NCI-H2171 treated with DMSO at 0.1 percent for 48 hours (cell line): ENCODE measurements at places on chromosomes 12 and 14.
A peak's percentile ranks its signal among the peaks of the same experiment; 100 is the strongest.

GRCh38 chr12:49875115-49875720 lies 28.5 kb downstream of the FAIM2 start:
- DNase-seq = no peak

DNA sequence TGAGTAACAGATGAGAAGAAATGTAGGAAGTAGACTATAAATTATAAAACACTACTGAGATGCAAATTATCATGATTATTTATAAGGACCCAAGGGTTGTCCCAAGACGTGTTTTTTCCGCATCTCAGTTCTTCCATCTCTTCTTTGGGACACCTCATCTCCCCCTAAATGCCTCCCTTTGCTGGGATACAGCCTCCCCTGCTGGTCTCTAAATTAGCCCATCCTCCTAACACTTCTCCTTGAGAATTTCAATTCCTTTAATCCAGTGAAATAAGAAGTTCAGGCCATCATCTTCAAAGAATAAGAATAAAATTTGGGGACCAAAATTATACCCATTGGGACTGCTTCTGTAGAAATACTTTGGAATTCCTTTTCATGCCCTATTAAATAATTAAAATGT lies 667.0 kb downstream of the BCL11B start:
- no peak for DNase-seq

DNA sequence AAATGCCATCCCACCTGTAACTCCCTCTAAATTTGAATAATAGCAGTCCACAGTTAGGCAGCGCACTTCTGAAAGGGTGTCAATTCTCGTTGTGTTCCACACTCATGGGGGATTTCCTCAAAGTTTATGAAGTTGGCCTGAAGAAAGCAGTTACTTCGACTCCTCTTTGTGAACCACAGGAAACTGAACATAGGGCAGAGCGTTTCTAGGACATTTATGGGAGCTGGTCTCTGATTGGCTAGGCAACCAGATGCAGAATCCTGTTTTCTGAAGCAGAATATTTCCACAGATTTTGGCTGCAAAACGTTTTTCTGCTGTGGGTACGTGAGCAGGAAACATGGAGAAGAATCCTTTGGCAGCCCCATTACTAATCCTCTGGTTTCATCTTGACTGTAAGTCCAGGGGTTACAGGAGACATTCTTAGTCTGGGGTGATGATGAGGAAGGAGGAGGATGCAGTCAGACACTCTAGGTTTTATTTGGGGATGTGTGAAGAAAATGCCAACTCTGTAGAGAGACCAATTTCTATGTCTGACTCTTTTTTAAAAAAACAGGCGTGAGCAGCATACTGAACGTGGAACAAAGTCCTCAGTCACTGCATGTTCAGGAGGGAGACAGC lies 431.5 kb upstream of the OR4E1 start:
- DNase-seq = no peak

DNA sequence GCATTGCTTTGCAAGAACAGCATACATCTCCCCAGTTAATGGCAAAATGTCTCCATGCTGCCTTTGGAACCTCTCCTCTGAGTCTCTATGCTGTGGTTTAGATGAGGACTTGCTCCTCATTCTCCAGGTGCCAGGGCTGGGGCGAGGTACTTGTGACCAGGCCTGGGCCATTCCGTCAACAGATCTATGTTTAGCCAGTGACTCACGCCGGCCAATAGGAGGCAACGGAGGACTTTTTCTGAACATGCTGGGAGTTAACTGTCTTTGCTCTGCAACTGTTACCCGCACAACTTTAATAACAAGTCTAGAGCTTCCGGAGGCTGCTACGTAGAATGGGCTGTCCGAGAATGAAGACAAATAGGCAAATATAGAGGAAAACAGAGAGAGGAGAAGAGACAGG lies 214.2 kb downstream of the GLT1D1 start:
- no peak for DNase-seq

GRCh38 chr12:124713041-124713435 lies 145.6 kb upstream of the NCOR2 start:
- no peak for DNase-seq

- peak; percentile 7 for DNase-seq
These were observed 46.2 kb downstream of the WIF1 start for GRCh38 chr12:65074932-65075331.

- DNase-seq = peak; percentile 77
These were observed 2.6 kb downstream of the WNK1 start for GRCh38 chr12:754851-755562.

GRCh38 chr12:51683763-51684357 lies 92.8 kb downstream of the SCN8A start:
- no peak for DNase-seq

DNA sequence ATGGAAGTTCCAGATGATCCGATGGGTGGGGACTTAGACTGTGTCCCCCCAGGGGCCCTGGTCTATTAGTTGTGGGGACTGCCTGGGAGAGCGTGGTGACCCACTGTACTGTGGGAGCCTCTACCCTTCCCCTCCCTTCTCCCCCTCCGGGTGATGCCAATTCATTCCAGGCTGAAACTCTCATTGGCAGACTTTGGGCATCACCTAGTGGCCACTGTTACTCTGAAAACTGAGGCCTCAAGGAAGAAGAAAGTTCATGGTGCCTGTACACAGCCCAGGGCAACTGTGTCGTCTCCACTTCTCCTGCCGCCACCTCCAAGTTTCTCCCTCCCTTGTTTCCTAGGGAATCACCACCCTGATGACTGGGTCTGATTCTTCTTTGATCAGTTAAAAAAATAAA lies 173.6 kb upstream of the ALG10B start:
- DNase-seq = no peak

DNA sequence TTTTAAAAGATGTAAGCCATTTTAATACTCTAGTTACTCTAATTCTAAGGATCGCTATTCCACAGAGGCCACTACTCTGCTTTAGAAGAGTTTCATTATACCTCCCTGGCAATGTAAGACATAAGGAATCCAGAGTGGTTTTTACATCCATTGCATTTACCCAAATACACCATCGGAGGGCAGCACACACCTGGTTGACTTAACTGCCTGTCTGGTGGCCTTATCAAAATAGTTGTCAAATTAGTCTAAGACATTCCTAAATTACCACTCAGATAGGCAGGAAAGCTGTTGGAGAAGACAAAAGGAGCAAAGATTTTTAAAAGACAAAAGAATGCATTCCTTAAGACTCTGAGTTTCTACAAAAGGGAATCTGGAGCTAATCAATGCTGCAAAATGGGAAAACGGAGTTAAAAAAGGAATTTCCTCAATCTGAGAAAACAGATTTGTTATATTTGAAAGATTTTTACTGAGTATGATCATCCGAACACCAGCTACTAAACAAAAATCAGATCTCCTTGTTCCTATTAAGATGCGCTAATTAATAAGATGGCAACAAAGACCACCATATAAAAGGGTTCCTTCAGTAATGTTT lies 33.8 kb upstream of the FGD4 start:
- DNase-seq = peak; percentile 82

DNA sequence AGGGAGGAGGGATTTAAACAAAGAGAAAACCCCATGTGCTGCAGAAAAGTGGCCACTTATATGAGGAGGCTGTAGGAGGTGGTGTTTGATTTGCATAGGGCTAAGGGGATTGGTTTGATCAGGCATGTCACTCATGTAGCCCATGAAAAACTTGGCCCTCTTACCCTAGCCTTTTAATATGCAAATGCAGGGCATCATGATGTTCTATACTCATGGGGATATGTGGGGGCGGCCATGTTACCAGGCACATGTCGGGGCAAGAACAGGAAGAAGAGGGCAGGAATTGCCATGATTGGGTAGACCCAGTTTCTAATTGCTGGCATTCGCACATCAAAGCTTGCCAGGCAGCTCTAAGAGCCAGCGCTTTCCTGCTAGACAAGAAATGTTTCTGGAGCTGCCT lies 28.8 kb downstream of the KLRK1 start:
- peak; percentile 2 for DNase-seq

- DNase-seq = no peak
These were observed 17.0 kb downstream of the VCPKMT start for GRCh38 chr14:50099335-50099734.

- no peak for DNase-seq
These were observed 117.1 kb upstream of the NCOR2 start for GRCh38 chr12:124684496-124684895.

- peak; percentile 40 for DNase-seq
These were observed 10.1 kb downstream of the NOC4L start for GRCh38 chr12:132154341-132154761.

DNA sequence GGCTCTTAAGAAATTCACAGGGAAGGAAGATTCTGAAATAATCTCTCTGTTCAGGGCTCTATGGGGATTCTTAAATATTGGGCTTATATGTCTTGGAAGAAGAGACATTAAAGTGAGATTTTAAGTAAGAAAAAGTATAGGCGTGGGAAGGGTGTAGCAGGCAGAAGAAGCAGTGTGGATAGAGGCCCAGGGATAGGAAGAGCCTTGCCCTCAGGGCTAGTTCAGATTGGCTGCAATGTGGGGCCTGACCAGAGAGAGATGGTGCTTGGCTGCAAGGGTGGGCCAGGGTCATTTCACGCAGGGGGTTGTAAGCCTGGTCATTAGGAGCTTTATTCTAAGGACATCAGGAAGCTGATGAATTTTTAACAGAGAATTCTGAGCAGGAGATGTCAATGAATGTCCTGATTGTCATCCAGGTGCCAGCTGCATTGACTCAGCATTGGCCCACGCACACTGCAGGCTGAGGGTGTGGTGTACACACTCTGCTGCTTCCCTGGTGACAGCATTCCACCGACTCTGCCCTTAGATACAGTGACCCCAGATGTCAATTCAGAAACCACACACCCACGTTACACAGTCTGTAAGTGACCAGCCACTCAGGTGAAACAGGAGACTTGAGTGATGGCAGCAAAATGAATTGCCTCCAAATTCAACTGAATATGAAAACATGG lies 582.5 kb downstream of the NRXN3 start:
- DNase-seq = no peak
